IMR-90 (cell line): ENCODE measurements at places on chromosomes 2 and 18. TPM values are rescaled to one million over a fixed set of nuclear protein-coding genes. Genes with fewer than 3 reads are reported as not detected.

Gene ICOS
- not detected in 2 replicates for total RNA-seq

Gene NYAP2
- total RNA-seq: not detected in 2 replicates

DNA sequence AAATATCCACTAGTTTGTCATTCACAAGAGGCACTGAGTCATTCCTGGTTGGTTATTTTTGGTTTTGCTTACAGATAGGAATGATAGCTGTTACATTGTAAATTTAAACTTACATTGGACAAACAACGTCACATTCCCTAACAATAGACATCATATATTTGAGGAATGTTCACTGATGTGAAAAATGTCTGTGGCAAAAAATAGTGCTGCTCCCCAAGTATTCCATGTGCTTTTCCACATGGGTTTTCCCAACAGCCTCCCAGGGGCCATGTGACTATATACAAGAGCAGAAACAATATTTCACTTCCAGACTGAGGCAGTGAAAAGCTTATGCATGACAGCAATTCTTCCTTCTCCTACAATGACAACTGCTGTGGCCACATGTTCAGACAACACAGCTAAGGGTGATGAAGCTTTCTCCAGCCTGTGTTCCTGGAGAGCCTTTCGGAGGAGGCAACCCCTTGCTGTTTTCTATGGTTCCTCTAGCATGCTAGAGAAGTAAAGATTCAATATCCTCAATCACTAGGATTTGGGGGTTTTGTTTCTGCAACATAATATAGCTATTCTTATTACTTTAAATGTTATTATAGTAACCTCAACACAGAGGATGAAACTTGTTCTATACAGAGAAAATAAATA is 202.7 kb downstream of the PTH2R start:
- no peaks in the 10 kb centered on the region for H3K36me3 ChIP-seq
- no peak overlapping the region for H3K4me3 ChIP-seq
- no peak for DNase-seq
- no peak overlapping the region for H3K27ac ChIP-seq
- H3K27me3 ChIP-seq: no peaks in the 10 kb centered on the region

DNA sequence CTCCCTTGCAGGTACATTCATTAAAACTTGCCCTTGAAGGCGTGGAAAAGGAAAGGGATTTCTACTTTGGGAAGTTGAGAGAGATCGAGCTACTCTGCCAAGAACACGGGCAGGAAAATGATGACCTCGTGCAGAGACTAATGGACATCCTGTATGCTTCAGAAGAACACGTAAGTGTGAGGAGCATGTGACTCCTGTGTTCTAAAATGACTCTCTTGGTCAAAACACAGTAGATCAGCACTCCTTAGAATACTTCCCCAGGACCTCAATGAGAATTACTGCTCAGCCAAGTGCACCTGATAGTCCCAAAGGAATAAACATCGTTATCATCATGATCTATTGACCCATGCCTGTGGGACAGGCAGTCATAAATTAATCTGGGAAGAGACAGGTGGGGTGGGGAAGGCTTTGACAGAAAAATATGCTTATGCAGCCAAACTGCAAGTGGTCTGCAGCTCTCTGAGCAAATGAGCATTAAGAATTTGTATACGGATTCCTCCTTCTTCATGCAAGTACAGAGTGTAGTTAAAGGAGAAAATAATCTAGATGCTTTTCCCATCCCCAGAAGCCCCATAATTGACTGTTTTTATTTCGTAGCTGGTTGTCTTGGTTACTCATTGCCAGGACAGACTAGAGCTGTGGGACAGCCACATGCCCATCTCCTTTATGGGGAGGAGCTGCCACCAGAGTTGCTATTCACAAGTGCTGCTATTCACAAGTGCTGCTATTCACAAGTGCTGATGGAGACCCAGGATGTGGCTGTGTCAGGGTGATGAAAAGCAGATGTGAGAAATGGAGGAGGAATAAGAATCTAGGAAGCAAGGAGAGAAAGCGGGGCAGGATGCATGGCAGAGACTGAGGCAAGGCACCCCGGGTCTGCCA is 91.0 kb downstream of the MAPRE2 start:
- peaks cover 2% of the 10 kb centered on the region; the same call in 1 of the 2 replicates for H3K36me3 ChIP-seq
- H3K27ac ChIP-seq: no peak overlapping the region

DNA sequence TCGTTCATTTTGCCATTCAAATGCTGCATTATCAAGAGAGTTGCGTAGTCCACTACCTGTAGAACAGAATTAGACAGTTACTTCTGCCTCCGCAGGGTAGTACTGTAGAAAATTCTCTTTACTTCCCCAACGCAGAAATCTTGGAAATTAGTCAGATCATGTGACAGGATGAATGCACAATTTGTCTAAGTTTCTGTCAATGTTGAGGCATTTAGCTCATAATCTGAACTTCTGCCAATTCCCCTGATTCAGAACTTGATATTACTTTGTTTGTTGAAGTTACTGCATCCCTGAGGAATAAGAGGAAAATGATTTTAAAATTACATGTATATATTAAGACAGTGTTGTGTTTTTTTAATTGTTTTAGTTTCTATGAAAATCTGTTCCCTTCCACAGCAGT is 83.4 kb downstream of the TTC27 start:
- no peak overlapping the region for H3K4me3 ChIP-seq
- no peaks in the 10 kb centered on the region for H3K27me3 ChIP-seq
- peak; percentile 93 for DNase-seq

DNA sequence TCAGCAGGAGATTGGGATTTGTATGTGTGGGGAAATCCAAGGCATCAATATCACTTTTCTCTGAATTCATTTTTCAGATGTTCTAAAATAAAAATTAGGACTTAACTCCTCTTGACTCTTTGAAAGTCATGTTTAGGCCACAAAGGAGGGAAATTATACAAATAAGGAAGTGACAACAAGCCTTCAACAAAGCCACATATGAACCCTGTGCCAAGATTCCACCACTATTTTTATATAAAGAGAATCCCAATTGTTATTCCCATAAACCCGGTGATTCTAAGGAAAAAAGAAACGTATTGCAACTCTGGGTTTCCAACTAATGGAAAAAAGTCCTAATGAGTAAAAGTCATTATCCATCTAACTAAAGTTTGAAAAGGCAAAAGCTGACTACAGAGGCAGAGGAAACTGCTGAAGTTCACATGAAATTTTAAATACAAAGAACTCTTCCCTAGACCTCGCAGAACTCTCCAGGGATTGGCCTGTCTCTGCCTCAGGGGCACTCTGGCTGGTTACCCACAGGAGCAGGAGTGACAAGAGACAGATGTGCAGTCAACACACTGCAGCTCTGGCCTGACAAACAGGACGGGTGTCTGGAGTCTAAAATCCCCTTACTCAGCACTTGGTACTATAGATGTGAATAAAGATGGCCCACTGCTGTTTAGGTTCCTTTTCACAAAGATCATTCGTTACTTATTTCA is 11.5 kb downstream of the NPC1 start:
- peaks cover 5% of the 10 kb centered on the region; the same call in 1 of the 2 replicates for H3K27me3 ChIP-seq
- no peak for DNase-seq
- peaks cover 2% of the 10 kb centered on the region; the same call in 1 of the 2 replicates for H3K4me1 ChIP-seq

GRCh38 chr18:79964330-79965118 is at the start of gene HSBP1L1:
HSBP1L1 (plus strand) TSS chr18:79964643; CDS start chr18:79964736, 93 bp downstream.
- H3K4me1 ChIP-seq: peaks cover 9% of the 10 kb centered on the region
- H3K36me3 ChIP-seq: peaks cover 9% of the 10 kb centered on the region
- DNase-seq: no peak
- H3K4me3 ChIP-seq: peak within 1 kb of the TSS; percentile 66
- no peaks in the 10 kb centered on the region for H3K27me3 ChIP-seq
- H3K27ac ChIP-seq: peak within 1 kb of the TSS; percentile 84
